Activated naive CD8-positive, alpha-beta T cell treated with anti-CD3 and anti-CD28 coated beads, Interleukin-2, amount 10 ng/mL, durations not matched to agents 7 days and 5 days (primary cell): ENCODE measurements at places on chromosomes 1 and 21.

GRCh38 chr1:203099805-203100515, 14.1 kb upstream of the MYOG start:
- DNase-seq, result no peak

GRCh38 chr1:180781718-180782117, 131.0 kb upstream of the KIAA1614 start:
- no peak for DNase-seq

- no peak for DNase-seq
Measured at GRCh38 chr1:62325081-62325480, 5.8 kb upstream of the KANK4 start.

DNA sequence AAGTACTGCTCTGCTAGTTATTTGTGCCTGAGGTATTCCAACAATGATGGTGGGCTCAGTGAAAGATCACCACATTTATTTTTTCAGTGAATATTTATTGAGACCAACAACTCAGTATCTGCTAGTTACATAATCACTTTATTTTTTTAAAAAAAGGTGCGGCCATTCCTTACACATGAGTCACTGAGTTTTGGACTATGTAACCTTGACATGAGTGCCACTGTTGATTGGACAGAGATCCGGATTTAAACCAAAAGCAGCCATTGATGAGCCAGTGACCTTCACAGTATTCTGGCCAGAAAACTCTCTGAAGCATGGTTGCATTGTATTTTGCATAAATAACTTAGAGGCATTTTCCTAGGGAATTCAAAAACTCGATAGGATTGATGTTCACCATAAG, 79.5 kb downstream of the NUF2 start:
- no peak for DNase-seq

GRCh38 chr21:43306911-43307676, 119.8 kb downstream of the SIK1 start:
- no peak for DNase-seq

DNA sequence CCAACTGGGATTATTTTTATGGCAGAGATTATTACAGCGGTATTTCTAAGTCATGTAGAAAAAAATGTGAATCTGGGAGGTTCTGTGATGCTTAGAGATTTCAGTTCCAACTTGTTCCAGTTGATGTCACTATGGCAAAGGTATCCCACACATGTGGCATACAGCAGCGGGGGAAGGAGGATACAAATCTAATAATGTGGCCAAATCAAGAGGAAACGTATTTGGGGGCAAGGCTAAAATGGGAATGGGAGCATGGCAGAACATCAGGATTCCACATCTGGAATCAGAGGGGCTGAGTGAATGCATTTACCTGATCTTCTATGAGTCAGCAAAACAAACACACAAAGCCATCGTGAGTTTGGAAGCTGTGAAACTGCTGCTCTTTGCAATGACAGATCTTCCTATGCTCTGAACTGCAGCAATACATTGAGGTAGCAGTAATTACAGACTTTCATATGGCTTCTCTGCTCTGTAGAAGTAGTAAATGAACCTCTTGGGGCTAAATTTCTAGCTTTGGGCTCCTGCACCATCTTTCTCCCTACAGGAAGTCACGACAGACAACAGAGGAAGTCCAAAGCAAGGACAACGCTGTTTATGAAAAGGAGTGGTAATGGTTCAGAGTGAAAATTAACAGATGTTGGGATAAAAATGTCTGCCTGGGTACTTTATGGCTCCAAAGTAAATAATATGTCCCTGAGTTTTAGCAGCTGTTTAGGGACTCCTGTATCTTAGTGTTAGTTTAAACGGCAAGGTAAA, 55.5 kb downstream of the GABPA start:
- no peak for DNase-seq

DNA sequence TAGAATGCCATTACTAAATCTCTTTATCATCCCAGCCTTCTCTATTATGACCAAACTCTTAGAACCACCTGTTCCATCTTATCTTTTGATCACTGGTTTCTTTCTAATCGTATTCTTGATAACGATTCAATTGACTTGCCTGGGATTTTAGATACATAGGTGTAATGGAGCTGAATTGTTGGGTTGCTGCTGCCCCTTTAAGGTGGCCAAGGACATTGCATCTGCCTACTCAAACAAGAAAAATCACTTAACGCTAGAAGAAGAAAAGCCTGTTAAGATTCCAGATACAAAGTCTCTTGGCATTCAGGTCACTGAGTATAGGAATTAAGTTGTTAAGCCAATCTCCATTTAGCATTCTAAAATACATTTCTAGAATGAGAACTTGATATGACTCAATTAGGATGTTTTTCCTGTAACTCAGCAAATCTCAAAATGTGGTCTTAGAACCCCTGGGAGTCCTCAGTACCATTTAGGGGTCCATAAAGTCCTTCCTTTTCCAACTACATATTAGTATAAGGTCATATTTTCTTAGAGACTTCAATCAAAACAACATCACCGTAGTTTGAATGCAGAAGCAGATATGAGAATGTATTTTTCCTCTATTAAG, 12.4 kb downstream of the NEXN start:
- DNase-seq, result no peak

DNA sequence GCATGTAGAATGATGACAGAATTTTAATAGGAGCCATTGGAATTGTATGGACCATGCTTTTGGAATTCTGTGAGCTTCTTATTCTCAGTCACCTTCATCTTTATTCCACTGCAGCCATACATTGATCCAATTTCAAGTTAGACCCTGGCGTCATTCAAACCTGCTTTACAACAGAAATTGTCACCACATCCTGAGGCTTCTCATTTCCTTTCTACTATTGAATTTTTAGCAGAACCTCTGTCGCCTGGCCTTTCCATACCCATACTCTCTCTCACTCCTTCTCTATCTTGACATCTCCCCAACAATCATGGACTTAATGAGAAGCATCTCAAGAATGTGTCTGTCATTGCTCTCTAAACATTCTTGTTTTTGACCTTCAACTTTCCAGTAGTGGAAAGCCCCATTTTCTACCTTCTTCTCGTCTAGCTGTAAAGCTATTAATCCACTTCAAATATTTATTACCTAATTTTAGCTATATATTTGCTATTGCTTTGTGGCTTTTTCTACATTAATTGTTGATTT, 74.1 kb downstream of the CRB1 start:
- DNase-seq, result no peak
